ENCODE measurements at places on chromosomes 3 and 15.
A peak's percentile ranks its signal among the peaks of the same experiment; 100 is the strongest.

GRCh38 chr15:80758130-80758745, 20.9 kb upstream of the CEMIP start:
- no peak for DNase-seq

DNA sequence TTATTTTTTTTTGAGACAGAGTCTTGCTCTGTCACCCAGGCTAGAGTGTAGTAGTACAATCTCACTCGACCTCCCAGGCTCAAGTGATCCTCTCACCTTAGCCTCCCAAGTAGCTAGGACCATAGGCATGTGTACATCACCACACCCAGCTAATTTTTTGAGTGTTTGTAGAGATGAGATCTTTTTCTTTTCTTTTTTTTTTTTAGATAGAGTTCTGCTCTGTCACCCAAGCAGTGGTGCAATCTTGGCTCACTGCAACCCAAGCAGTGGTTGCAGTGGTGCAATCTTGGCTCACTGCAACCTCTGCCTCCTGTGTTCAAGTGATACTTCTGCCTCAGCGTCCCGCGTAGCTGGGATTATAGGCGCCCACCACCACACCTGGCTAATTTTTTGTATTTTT, 5.2 kb downstream of the CEP97 start:
- DNase-seq = no peak

DNA sequence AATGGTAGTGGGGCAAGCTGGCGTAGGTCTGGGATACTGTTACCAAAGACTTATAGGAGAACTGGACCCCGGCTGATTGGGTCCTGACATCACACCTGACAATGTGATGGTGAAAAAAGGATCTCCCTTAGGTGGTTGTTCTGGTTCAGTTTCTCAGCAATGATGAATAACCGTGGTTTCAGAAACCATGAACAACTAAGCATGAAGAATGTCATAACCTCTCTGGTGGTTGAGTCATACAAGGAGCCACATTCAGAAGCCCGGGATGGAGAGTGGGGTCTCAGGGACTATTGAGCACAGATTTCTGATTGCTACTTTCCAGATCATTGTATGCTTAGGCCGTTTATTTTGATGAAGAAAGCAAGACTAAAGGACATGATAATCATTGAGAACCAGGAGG, 17.4 kb downstream of the GPR160 start:
- DNase-seq = peak; percentile 50

DNA sequence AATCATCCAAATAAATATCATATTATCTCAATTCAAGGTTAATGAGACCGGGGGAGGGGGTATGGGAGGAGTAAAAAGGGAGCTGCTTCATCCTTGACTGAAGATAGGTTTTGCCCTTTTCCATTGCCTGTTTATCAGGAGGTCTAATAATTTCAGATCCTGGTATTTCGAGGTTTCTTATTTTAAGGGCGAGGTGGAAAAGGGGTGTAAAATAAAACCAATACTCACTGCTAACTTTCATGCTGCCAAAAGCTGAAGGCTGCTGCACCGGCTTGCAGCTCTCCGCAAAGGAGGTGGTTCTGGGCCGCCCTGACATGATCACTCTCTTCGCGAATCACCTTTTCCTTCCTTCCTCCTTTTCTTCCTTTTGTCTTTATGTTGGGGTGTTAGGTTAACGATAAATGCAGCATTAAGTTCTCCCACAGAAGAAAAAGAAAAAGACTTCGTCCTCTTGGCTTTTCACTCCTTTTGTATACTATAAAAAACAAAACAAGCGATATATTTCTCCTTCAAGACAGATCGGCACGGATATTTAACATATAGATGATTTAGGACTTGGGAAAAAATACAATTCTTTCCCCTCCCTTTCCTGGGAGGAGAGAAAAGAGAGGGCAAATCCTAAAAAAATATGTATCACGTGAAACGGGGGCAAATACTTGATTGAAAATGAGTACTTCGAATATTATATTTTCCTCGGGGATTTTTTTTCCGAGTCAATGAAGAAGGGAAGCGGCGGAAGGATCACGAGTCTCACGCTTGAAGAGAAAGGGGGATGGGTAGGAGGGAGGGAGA, 932 bp downstream of the GSK3B start:
- DNase-seq = peak; percentile 41

DNA sequence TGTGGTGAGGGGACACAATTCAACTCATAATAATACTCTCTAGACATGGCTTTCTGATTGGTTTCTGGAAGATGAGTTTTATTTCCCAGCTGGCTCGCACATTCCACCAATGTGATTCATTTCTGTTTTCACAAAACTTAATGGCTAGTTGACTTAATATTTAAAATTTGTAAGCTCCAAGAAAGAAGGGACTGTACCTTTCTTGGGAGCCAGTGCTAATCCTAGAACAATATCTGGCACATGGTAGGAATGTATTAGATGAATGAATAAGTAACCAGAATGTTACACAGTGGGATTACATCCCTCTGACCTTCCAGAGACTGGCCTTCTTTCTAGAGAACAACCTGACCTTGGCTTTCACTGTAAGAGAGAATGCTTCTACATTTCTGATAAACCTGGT, 262.8 kb downstream of the RORA start:
- no peak for DNase-seq

DNA sequence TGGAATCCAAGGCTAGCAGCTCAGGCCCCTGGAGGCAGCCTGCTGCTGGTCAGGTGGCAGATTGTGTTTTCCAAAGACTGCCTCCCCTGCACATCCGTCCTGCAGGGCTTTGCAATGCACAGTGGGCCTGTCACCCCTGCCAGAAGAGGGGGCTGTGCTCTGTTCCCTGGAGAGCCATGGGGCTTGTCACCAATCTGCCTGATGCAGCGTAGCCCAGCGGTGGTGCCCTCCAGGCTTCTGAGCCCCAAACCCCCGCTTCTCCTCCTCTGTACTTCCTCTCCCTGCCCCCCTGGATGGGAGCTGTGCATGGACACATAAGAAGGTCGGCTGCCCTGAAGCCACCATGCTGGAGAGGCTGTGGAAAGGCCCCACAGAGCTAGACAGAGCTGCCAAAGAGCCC, 10.0 kb upstream of the PLXNA1 start:
- no peak for DNase-seq

- DNase-seq = no peak
Observed at GRCh38 chr15:53160092-53160704, 370.1 kb upstream of the ONECUT1 start.

DNA sequence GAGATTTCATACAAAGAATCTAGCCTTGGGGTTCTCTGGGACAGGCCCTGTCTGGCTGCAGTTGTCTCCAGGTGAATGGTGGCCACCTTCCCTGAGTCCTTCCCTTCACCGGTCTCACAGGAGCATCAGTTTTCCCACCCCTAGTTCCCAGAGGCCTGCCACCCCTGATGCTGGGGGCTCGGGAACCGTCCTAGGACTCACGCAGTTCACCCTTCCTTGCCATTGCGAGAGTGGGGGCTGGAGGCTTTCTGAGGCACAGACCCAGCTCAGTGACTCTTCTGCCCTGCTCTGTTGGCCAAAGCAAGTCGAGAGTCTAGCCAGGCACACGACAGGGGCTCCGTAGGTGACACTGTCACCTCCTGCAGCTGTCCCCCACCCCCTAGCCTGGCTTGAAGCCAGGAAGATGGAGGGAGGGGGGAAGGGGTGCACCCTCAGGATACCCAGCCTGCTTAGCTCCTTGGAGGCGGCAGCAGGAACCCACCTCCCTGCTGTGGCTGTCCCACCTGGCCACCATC, 130.3 kb downstream of the NUP210 start:
- DNase-seq = no peak

DNA sequence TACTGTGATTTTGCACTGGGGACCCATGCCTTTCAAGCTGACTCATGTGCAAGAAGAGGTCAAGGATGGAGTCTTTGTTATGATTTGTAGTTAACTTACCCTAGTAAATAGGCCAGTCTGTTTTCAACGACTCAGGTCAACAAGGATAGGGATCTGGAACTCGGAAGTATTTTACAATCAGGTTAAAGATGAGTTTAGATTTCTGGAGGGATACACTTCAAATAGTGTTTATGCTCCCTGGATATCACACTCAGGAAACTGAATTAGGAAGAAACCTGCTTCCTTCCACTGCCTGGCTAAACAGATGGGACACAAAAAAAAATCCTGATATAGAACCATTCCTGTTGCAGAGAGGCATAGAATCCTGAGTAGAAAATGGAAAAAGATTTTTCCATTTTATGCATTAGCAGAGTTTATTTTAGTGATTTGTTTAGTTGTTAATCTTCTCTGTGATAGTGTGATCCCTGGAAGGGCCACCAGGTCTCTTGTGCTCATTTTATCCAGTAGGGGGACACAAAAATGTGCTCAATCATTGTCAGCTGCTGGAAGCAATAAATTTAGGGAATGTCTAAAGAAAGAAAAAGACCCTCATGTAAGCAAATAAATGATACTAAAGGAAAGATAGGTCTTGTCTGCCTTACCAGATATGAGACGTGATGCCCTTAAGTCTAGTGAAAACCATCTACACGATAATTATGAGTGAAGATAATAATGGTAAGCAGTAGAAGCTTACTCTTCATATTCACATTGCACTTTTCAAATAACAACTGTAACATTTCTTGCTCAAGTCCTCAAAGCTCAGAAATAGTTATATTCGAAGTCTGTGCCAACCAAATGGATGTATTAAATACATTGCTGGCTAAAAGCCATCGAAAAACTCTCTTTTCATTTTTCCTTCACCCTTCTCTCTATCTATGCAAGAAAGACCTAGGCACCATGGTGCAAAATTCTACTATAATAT, 452.1 kb upstream of the KCNMB2 start:
- no peak for DNase-seq

- no peak for DNase-seq
Observed at GRCh38 chr3:31571325-31571724, 38.6 kb downstream of the STT3B start.

DNA sequence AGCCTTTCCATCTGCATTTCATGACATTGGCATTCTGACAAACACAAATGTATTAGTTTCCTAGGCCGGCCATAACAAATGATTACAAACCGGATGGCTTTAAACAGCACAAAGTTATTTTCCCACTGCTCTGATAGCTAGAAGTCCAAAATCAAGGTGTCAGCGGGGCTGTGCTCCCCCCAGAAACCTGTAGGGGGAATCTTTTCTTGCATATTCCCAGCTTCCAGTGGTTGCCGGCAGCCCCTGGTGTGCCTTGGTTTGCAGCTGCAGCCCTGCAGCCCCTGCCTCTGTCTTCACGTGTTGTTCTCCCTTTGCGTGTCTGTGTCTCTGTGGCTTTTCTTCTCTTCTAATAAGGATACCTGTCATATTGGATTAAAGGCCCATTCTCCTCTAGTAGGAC, 79.0 kb upstream of the CDV3 start:
- peak; percentile 21 for DNase-seq

DNA sequence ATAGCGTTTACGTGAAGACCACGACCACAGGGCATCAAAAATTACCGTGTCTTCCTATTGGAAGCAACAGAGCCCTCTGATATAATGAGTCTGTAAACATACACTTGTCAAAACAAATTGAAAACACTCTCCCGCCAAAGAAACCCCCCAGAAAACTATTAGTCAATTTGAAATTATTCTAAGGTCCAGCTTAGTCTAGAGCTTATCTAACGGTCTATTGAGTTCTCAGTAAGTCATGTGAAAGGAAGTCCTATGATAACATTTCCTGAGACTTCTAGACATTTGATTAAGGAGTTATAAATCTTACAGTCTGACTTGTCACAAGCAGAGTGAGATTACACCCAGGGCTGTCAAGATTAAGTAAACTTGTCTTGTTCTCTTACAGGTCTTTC, 356.3 kb downstream of the FOXP1 start:
- no peak for DNase-seq

All from activated CD4-positive, alpha-beta memory T cell treated with anti-CD3 and anti-CD28 coated beads for 36 hours (primary cell).